ENCODE measurements at places on chromosomes 11 and 22. TPM values are rescaled to one million over a fixed set of nuclear protein-coding genes. Genes with fewer than 3 reads are reported as not detected.
A peak's percentile ranks its signal among the peaks of the same experiment; 100 is the strongest.

Gene OR52R1
- total RNA-seq = not detected

DNA sequence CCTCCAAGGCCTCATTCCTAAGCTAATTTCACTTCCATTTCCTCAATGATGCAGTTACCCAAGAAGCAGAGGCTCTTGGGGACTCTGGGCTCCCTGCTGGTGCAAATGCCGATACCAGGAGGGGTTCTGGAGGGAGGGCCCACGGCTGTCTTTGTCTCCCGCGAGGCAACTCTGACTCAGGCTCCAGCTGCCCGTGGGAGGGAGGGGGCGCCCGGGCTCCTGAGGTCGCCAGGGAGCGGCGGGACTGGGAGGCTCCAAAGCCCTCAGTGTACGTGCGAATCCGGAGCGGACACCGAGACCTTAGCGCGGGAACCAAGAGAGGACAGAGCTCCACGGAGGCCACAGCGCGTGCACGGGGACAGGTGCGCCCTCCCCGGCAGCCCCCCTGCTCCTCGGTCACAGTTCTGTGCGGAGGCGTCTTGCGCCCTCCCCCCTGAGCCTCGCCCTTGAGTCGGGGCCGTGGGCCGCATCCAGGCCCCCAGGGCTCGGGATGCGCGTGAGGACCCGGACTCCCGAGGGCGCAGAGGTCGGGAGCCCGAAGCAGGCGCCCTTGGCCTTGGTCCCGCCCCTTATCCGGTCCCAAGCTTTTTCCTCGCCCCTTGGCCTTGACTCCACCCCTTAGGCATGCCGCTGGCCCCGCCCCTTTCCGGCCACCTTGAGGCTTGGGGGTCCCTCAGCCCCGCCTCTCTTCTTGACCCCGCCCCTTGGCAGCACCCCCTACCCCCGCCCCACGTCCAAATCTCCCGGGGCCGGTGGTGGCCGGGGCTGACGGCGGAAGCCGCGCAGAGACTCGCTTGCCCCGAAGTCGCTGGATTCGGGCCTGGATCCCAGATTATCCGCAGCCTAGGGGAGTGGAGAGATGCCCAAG lies 4.7 kb upstream of the SHISA8 start:
- peak; percentile 82 for DNase-seq

Gene KRTAP5-2
- total RNA-seq = not detected

Gene IGSF9B
- 5.6 TPM for total RNA-seq

DNA sequence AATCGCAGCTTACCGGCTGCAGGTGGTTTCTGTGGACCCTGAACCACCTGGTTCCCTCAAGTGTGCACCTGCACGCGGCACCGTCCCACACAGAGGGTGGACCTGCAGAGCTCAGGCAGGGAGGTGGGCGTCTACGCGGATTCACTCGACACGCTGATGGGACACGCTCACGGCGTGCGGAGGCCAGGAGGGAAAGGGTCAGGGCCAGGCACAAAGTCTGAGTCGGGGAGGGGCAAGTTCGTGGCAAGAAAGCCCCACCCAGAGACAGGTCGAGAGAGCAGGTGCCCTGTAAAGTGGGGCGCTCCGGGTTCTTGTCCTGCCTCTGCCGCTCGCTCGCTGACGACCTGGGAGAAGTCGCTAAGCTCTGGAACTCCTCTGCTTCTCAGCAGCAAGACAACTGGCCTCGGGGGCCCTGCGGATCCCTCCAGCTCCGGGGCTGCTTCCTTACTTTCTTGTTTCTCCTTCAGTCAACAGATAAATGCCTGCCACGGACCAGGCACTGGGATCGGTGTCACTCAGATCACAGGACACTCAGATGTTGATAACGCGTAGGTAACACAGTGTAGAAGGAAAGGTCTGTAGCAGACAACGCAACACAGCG lies 72.4 kb upstream of the NUP50 start:
- DNase-seq = peak; percentile 35

DNA sequence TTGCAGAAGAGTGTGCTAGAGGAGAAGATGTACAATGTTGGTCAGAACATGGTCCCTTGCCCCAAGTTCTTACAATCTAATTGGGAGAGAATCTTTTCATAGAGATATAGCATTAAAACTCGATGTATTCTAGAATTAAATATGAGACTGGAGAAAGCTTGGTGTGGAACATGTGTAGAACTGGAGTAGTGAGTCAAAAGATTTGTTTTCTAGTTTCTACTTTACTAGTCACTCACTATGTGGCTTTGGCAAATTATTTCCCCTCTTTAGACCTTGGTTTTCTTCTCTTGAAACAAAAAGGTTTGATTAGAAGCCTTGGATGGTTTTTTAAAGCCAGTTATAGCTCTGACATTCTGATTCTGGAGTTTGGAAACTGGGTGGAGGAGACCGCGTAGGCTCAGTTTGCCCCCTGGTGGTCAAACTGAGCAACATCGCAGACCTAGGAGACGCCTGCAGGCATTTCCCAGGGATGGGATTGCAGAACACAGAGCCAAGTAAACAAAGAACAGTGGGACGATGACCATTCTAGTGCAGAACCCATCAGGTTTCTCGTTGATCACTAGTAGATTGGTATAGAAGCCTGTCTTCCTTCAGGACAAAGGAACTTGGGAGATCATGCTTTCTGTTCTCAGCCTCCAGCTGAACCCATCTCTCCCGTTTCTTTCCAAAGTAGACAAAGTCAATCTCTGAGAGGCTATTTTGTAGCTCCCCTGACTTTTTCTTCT lies 8.5 kb upstream of the CHRDL2 start:
- DNase-seq = peak; percentile 45

DNA sequence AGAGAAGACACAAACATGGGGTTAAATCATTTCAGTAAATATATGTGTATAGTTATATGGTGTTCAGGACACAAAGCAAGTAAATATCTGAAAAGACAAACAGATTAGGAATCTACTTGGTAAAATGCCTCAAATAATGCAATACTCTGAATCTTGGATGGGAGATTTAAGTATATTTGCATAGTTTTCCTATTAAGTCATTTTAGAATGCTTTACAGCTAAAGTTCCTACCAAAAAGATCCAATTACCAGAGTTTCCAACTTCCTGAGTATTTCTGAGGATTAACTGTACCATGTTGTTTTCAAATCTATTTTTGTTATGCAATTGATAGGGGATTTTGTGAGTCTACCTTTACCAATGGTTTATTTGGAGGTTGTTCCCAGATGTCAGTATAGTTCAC lies 424.4 kb upstream of the CCDC179 start:
- DNase-seq = no peak

- DNase-seq = no peak
These were observed 9.8 kb downstream of the APOL5 start for GRCh38 chr22:35727436-35727835.

Gene MS4A4E
- 9.6 TPM for total RNA-seq

DNA sequence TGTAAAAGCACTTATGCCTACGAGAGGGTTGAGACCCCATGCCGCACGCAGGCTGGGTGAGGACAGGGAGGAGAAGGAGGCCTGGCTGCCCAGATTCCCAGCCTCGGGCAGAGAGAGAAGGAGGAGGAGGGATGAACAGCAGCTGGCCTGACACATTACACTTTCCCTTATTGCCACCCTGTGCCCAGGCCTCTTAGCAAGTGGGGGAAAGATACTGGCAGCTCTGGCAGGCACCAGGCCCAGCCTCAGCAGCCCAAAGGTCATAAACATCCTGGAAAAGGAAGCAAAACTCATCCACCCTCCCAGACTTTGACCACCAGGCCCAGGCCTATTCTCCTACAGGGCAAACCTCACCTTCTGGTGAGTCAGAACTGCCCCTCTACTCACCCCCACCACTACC lies 4.7 kb downstream of the PLAAT3 start:
- DNase-seq = peak; percentile 59

DNA sequence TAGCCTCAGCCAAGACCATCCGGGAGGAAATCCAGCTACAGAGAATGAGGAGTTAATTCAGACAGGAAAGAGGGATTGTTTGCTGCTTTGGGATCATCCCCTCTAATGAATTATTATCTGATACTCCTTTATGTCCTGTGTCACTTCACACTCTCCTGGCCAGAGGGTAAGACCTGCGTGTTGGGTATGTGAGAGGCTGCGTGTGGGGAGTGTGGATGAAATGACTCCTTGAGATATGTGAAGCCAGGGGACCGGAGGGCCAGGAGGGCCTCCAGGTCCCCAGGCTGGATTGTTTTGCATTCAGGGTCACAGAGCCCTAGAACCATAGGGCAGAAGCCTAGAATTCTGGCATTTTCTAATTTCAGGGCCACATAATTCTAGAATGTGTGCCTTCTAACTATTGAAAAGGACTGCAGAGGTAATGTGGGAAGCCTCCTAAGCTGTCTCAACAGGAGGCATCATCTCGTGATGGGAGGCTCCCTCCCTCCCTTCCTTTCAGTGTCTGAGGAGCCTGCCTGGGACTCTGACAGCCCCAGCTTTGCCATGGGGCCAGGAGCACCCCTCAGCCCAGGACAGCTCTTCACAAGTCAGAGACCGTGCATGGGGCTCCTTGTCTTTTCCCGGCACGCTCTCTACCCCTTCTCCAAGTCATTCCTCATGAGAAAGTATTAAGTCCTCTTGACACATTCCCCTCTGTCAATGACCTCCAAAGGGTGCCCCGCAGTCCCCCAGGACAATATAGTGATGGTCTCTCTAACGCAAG lies 3.7 kb downstream of the TPBGL start:
- no peak for DNase-seq

Gene MED19
- 7.5 TPM for total RNA-seq

DNA sequence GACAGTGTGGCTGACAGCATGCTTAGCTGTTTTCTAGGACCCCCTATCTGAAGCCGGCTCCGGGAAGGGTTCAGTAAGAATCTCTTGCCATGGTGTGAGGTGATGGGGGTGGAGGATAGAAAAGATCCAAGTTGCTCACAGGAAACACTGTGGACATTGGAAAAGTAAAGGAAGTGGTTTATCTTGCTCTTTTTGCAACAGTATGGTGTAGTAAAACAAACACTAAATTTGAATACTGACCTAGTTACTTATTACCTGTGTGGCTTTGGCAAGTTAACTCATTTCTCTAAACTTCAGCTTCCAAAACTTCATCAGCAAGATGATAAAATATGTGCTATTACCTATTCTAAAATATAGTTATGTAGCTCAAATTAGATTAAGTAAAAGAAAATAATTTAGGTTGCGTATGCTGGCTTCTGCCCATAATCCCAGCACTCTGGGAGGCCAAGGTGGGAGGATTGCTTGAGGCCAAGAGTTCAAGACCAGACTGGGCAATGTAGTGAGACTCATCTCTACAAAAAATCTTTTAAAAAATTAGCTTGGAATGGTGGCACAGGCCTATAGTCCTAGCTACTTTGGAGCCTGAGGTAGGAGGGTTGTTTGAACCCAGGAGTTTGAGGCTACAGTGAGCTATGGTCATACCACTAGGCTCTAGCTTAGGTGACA lies 51.6 kb upstream of the APOA1 start:
- no peak for DNase-seq

- DNase-seq = no peak
These were observed 86.8 kb upstream of the TEAD1 start for GRCh38 chr11:12587333-12587991.

- peak; percentile 77 for DNase-seq
These were observed 85.5 kb upstream of the B3GAT1 start for GRCh38 chr11:134497586-134497985.

DNA sequence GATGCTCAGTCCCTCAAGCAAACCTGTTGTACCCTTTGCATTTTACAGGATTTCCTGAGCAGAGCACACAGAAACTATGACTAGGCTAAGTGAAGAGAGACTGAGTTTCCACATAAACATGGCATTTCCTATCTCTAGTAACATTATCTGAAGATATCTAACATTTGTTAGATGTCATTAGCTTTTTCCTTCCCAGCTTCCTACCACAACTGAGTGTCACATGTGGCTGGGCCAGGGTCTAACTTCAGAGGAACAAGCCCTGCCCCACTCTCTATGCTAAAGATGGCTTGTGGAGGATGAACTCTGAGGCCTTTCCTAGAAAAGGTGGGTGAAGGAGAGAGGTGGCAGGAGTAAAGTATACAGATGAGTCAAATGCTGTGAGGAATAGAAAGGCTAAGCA lies 16.5 kb downstream of the C22orf42 start:
- no peak for DNase-seq

GRCh38 chr11:130370845-130371590 lies 56.3 kb upstream of the ZBTB44 start:
- DNase-seq = no peak

- no peak for DNase-seq
These were observed 200.4 kb downstream of the SNX19 start for GRCh38 chr11:130715877-130716220.

DNA sequence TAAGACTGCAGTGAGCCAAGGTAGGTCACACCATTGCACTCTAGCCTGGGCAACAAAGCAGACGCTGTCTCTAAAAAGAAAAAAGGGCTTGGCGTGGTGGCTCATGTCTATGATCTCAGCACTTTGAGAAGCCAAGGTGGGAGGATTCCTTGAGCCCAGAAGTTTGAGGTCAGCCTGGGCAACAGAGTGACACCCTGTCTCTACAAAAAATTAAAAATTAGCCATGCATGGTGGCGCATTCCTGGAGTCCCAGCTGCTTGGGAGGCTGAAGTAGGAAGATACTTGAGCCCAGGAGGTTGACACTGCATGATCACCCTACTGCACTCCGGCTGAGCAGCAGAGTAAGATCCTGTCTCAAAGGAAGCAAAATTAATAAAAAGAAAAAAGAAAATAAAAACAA lies 38.9 kb upstream of the RDX start:
- no peak for DNase-seq

Gene LRRC74B
- not detected for total RNA-seq

Gene CPT1B
- 34.2 TPM for total RNA-seq
